ENCODE measurements at places on chromosomes 5 and 9.

- DNase-seq: no peak
Observed at GRCh38 chr5:72015103-72015548, 92.1 kb upstream of the MAP1B start.

DNA sequence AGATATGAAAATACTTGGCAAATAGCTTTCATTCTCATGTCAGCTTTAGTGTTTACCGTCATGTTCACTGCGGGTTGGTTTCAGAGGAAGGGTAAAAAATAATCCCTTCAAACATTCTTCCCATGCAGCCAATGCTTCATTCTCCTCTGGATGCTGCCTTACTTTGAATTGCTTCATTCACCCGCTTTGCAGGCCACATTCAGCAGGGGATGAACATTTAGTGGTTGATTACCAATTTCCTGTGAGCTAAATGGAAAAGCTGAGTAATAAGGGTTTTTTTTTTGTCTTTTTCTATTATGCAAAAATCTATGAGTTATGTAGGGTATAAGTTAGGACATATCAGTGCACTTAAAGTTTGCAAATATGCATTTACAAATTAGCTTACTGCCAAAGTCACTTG, 96.3 kb upstream of the MEF2C start:
- no peak for DNase-seq

DNA sequence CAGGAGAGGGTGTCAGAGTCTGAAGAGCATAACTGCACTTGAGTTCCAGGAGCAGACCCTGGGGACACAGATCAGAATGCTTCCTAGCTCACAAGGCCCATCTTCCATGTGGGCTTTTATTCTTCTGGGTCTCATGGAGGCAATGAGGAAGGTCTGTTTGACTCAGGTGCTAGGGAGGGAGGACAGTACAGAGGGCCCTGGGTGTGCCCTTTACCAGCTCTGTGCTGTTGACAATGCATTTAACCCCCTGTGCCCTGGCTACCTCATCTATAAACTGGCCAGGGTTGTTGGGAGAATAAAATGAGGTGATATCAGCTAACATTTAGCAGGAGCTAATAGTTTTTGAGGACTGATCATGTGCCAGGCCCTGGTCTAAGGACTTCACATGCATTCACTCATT, 318.0 kb downstream of the DMAC1 start:
- DNase-seq: no peak

GRCh38 chr5:150694612-150695011, 6.2 kb downstream of the RBM22 start:
- no peak for DNase-seq

DNA sequence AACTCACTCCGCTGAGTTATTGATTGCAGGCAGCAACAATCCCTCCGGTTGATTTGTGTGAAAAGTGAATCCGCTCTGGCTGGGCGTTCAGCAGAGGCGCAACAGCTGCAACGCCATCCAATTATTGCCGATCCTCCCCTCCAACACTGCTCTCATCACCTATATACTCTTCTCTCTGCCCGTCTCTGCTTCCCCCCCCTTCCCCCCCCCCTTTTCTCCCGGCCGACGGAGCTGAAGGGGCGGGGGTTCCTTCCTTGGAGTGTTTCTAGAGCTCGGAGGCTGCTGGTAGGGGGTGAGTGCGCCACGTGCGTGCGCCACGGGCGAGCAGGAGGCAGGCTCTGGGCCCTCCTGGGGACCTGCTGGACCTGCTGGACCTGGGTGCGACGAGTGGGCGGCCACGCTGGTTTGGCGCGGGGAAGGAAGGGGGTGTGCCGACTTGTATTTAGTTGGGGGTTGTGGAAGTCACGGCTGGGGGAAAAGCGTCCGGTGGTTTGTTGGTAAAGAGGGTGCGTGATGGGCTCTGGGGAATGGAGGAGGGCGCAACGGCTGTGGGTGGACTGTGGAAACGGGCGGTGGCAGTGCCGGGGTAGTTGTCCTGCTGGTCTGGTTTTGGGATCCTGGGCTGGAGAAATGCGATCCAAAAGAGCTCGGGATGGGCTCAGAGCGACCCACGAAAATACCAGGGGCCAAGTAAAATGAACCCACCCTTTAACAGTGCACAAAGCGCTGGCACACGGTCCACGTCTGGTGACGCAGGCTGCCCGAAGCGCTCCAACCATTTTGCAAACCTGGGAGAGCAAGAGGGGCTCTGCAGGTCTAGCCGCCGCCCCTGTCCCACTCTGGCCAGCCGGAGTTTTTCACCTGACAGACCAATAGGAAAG, 6.4 kb upstream of the MEF2C start:
- DNase-seq: no peak

GRCh38 chr9:35605351-35606137, 482 bp downstream of the TESK1 start:
- no peak for DNase-seq

Data from activated naive CD8-positive, alpha-beta T cell treated with anti-CD3 and anti-CD28 coated beads, Interleukin-2, amount 50 U/mL, for 16 hours (primary cell).